ENCODE measurements at places on chromosomes 11 and 22.

GRCh38 chr11:130227373-130227772, 67.8 kb downstream of the ST14 start:
- DNase-seq = no peak

GRCh38 chr11:119154178-119154577, 5.3 kb downstream of the ABCG4 start:
- DNase-seq = no peak

DNA sequence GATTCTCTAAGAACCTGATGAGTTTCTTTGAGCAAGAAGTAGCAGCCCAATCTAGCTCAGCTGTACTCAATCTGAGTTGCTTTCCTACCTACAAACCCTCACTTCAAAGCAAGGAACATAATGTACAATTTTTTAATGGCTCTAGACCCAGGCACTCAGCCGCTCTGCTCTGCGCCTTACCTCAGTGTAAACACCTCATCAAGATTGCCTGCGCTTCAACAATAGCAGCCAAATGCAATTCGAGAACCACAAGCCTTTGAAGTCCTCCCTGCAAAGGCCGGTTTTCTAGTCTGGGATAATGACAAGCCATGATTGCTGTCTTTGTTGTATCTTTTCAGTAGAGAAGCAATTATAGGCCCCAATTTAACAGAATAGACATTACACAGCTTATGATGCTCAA, 38.0 kb downstream of the JHY start:
- DNase-seq = no peak

DNA sequence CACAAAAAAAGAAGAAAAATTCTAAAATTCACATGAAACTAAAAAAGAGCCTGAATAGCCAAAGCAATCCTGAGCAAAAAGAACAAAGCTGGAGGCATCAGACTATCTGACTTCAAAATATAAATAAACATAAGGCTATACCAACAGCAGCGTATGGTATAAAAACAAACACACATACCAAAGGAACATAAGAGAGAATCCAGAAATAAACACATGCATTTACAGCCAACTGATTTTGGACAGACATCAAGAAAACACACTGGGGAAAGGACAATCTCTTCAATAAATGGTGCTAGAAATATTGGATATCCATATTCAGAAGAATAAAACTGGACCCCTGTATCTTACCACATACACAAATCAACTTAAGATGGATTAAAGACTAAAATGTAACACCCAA, 2.8 kb upstream of the MTMR2 start:
- DNase-seq = no peak

DNA sequence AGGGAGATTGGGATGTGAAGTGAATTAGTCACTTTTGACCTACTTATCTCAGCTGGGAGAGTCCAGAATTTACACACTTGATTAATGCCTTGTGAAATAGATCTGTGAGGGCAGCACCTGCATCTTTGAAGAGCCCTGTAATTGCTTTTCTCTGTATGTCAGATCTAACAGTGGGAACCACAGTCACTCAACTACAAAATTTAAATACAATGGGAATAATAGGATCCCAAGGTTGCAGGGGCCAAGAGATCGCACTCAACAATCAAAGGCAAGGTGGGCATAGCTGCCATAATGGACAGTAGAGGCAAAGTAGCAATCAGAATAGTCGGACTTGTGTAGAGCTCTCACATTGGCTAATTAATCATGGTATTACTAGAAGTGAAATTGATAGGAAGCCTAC, 45.5 kb upstream of the NARS2 start:
- no peak for DNase-seq

DNA sequence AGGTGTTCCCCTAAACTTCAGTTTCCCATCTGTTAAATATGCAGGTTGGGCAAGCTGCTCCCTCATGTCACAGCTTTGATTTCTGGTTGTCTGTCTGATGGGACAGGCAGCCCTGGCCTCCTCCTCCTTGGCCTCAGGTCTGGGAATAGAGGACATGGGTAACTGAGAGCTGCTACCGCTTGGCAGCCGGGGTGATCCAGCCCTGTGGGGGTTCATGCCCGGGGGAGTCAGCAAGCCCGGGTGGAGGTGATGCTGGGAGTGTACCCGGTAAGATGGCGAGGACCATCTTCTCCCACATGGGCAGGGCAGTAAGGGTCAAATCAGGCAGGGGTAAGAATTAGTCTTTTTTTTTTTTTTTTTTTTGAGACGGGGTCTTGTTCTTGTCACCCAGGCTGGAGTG, 845.0 kb downstream of the TBC1D22A start:
- DNase-seq = no peak

- peak; percentile 20 for DNase-seq
These were observed 170.3 kb upstream of the ZBED5 start for GRCh38 chr11:11028017-11028692.

GRCh38 chr22:35812600-35812999, 94.9 kb downstream of the APOL5 start:
- DNase-seq = no peak

GRCh38 chr11:16962146-16962545, 52.1 kb downstream of the PLEKHA7 start:
- DNase-seq = no peak

GRCh38 chr11:83118814-83119213, 38.1 kb upstream of the PCF11 start:
- DNase-seq = no peak

GRCh38 chr11:75356613-75357012, 5.2 kb upstream of the ARRB1 start:
- no peak for DNase-seq

GRCh38 chr11:108906329-108906728, 241.5 kb downstream of the DDX10 start:
- DNase-seq = no peak

DNA sequence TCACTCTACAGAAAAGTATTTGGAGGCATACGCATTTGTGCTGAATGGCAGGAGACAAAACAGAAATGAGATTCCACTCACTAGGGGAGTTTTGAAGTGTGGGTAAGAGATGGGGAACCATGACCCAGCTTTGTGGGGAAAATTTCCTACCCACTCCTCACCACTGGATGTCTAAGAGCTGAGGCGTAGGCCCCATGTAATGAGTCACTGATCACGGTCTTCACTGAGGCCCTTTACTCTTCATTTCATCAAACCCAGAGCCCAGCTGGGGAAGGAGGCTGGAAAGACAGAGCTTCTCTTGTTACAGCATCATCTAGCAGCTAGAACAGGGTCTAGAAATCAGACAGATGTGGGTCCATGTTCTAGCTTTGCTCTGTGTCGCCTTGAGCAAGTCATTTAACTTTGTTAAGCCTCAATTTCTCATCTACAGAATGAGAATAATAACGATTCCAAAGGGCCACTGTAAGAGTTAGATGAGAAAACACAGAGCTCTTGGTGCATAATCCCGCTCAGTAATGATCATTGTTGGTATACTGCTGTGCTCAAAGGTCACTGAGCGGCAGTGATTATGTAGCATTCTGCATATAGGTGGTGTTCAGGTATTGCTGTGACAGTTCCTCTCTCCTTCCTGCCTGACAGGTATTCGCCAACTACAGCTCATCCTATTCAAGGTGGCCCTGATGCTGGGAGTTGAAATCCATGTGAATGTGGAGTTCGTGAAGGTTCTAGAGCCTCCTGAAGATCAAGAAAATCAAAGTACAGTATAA, 97.2 kb downstream of the MICAL2 start:
- DNase-seq = no peak

DNA sequence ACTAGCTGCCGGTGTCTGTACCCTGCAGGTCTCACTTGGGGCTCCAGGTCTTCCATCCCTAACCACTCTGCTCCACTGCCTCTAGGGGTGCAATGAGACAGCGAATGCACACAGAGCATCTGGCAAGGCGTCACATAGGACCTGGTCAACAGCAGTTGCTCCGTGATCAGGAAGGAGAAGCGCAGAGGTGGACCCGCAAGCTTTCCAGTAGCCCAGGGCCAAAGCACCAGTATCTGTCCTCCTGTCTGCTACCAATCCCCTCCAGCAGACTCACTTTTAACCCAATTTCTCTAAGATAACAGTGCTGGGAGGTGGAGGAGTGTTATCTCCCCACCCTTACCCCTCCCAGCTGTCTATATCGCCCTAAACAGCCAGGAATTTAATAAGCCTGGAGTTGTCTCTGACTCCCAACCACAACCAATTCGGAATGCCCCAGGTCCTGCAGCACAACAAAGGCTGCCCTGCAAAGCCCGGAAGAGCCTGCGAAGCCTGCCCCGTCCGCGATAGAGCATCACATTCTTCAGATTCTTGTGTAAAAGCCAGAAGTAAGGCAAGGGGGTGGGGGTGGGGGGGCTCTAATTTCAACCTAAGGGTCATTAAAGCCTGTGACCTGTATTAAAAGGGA, 19.3 kb downstream of the MYH9 start:
- no peak for DNase-seq

DNA sequence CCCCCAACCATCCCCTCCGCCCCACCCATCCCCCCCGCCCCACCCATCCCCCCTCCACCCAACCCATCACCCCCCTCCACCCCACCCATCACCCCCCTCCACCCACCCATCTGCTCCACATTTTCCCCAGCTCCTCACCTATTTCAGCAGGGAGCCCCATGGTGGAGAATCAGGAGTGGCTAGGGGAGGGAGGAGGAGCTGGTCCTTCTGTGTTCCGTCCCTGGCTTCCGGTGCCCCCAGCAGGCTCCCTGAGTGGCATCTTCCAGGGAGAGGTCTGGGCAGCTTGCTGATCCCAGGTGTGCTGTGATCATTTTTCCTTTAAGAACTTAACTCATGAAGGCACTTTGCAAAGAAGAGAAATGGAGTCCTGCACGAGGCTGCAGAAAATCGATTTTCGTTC, 365.8 kb downstream of the TBC1D22A start:
- DNase-seq = no peak

DNA sequence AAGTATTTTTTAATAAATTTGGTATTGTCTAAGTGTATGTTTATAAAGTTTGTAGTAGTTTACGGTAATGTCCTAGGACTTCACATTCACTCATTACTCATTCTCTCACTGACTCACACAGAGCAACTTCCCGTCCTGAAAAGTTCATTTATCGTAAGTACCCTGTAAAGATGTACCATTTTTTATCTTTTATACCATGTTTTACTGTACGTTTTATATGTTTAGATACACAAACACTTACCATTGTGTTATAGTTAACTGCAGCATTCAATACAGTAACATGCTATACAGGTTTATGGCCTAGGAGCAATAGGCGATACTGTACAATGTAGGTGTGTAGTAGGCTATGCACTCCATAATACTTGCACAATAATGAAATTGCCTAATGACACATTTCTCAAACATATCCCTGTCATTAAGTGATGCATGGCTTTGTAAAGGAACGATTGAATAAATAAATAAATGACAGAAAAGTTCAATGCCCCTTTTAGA, 12.5 kb upstream of the CARD18 start:
- no peak for DNase-seq

GRCh38 chr22:40620464-40621046, 16.0 kb downstream of the MRTFA start:
- no peak for DNase-seq

- no peak for DNase-seq
These were observed 44.4 kb downstream of the GDPD5 start for GRCh38 chr11:75481223-75481921.

GRCh38 chr11:102347462-102348370, 702 bp downstream of the BIRC2 start:
- no peak for DNase-seq

GRCh38 chr11:1070594-1071462, 3.8 kb upstream of the MUC2 start:
- DNase-seq = no peak

GRCh38 chr11:4645974-4646373, 2.2 kb downstream of the OR51E1 start:
- no peak for DNase-seq

DNA sequence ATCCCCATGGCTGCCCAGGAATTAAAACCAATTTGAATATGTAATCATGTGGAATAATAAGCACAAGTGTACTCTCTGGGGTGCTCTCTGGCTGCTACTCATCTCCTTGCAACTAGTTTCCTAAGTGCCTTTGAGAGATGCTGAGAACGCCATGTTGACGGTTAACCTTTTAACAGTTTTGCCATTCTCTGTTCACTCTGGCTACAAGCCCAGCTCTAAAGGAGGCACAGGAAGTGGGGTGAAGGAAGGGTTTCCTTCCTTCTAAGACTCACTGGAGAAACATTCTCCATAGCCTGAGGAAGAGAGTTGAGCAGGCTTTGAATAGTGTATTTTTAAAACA, 122.0 kb upstream of the ZC3H12C start:
- peak; percentile 7 for DNase-seq

- no peak for DNase-seq
These were observed 68.3 kb upstream of the TSPAN18 start for GRCh38 chr11:44658506-44658850.

DNA sequence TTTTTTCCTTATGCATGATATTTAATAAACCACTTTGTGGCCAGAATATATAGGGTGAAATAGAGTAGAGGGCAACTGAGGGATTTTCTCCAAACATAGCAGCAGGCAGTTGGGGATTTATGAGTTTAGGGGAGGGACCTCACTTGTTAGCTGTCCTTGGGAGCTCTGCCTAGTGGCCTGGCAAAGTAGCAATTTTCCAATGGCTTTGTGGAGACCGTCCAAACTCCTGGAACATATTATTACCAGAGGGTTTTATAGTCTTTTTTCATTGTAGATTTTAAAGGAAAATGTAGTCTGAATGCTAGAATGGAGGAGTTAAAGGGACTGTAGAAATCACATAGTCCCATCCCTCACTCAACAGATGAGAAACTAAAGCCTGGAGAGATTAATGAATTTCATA, 32.3 kb downstream of the AMOTL1 start:
- no peak for DNase-seq

DNA sequence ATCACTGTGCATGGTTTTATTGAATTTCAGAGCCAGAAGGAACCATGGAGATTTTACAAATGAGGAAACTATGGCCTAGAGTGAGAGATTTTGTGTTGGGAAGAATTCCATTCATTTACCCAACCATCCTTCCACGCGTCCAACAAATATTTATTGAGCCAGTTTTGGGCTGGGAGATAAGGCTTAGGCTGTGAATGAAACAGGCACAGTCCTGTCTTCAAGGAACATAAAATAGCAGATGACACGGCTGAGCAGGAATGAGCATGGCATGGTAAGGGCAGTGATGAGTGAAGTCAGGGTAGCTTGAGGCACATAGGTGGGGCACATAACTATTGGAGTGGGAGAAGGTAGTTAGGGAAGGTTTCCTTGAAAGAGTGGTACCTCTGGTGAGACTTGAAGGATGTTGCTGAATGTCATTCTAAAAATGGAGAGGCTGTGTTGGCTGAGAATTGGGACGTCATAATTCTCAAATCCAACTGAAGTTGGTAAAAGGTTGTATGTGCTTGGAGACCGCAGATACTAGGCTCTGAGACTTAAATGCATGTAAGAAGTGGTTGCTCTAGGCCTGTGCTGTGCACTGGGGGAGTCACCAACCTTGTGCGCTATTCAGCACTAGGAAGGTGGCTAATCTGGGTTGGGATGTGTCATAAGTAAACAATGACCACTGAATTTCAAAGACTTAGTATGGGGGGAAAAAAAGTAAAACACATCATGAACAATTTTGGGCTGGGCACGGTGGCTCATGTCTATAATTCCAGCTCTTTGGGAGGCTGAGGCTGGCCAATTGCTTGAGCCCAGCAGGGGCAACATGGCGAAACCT, 51.9 kb downstream of the TEAD1 start:
- no peak for DNase-seq

DNA sequence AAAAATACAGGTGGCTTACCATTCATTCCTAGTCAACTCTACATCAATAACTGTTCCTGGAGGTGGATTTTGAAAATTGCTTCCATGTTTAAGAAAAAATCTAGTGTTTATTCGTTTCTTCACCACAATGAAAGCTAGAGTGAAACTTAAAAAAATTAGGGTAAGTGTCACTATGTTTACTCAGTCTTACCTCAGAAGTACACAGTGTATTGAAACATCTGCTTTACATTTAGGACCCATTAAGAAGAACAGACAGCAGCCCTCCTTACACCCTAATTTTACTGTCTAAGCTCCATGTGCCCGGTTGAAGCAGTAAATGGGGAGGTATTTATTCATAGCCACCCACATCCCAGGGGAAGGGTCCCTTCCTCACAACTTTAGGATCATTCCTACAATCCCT, 51.4 kb downstream of the PIWIL3 start:
- no peak for DNase-seq
